ENCODE measurements at places on chromosomes 1 and 21.

- peak; percentile 72 for DNase-seq
Measured at GRCh38 chr21:44329086-44329889, 9.9 kb downstream of the CFAP410 start.

DNA sequence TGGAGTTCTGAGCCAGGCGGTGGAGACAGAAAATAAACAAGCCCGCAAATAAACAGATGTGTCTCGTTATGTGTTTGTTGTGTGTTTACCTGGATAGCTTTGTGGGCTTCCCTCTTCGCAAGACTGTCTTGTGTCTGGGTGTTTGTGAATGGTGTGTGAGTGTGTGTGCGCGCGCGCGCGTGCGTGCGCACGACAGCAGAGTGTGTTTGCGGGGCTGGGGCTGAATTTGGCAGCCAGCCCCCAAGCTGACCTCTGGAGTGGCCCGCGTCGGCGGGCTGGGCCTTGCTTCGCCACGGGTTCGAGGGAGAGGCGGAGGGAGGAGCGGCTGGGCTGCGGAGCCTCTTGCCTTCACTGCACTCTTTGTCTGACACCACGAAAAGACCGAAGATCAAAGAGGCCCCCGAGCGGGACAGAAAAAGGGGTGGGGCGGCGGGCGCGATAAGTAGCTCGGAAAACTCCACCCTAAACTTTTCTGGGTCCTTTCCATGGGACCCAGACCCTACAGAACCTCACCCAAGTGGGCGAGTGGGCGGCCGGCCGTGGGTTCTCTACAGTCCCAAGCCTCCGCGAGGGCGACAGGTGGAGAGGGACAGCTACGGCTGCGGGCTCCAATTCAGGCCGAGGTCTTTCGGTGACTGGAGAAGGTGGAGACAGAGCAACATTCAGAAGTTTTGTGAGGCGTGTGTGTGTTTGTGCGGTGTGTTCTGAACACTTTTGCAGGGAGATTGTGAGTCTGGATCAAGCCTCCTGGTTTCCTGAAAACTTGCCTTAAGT is 14.5 kb downstream of the PAX7 start:
- DNase-seq, result no peak

DNA sequence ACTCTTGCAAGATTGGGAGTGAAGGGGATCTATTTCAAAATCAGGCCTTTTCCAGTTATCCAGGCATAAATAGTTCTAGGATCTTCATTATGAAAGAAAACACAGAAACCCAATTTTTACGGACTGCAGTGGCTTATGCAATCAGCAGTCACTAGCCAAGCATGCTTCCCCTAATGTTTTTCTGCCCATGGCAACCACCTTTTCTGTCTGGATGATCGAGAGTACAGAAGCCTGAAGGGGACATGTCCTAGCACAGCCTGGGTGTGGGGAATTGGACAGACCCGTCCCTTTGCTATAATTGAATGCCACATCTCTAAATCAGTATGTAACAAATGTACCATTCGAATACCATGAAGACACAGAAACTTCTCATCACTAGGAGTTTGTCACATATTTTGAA is 29.8 kb upstream of the NCAM2 start:
- no peak for DNase-seq

GRCh38 chr1:14160781-14161180 is 437.7 kb upstream of the KAZN start:
- no peak for DNase-seq

DNA sequence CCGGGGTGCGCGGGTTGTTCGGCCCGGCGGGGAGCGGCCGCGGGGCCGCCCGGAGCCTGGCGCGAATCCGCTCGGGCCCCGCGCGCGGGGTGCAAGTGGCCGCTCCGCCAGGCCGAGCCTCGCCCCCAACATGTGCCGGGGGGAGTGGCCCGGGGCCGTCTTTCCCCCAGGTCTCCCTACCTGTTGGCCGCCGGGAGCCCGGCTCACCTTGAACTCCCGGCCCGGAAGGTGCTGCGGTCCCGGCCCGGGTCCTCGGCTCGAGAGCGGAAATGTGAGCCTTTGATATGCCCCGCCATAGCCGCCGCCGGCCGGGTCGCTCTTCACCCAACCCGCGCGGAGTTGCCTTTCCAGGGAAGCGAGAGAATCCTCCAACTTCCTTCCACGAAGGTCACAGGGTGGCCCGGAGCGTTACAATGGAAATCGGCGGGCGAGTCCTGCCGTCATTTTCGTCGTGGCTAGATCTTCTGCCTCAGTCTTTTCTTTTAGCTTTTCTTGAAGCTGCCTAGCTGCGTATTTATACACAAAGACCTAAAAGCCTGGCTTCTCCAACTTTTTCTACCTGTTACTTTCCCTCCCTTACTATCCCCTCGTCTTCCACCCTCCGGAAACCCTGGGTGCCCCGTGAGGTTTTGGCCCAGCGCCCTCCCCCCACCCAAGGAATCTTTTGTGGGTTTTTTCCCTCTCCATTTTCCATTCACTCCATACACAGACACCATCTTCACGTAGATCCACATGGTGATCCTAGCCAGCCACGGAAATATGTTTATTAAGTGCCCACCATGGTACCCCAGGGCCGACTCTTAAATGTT is 867 bp downstream of the PTGFRN start:
- peak; percentile 54 for DNase-seq

DNA sequence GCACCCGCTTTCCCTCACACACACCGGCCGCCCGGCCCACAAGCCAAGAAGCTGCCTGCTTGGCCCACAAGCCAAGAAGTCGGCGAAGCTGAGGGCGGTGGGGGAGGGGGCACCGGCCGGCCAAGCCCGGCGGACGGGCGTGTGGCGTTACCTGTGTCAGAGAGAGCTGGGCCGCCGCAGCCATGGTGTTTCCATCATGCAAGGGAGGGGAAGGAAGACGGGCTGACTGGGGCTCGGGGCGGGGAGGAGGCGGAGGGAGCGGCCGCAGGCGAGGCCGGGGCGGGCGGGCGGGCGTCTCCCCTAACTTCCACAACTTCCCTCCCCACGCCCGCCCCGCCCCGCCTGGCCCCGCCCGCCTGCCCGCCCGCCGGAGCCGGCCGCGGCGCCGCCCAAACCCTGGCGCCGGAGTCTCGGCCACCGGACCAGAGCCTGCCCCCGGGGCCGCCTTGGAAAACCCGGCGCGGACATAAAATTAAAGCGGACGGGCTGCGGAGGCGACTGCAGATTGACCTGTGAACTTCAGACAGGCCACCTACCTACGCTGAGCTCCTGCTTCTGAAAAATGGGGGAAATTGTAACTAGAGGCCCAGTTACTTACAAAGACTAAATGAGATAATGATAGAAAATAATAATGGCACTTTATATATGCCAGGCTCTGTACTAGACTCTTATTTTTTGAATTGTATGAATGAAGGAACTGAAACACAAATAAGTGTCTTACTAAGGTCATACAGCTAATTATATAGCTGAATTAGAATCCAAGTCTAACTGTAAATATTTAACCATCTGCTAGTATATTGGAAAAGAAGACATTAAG is at the start of gene EPS15:
Gene EPS15 (minus strand): TSS at position 219 of the 817 bp plus-strand sequence. CDS start 35 bp downstream, at position 184.
- peak; percentile 97 for DNase-seq

DNA sequence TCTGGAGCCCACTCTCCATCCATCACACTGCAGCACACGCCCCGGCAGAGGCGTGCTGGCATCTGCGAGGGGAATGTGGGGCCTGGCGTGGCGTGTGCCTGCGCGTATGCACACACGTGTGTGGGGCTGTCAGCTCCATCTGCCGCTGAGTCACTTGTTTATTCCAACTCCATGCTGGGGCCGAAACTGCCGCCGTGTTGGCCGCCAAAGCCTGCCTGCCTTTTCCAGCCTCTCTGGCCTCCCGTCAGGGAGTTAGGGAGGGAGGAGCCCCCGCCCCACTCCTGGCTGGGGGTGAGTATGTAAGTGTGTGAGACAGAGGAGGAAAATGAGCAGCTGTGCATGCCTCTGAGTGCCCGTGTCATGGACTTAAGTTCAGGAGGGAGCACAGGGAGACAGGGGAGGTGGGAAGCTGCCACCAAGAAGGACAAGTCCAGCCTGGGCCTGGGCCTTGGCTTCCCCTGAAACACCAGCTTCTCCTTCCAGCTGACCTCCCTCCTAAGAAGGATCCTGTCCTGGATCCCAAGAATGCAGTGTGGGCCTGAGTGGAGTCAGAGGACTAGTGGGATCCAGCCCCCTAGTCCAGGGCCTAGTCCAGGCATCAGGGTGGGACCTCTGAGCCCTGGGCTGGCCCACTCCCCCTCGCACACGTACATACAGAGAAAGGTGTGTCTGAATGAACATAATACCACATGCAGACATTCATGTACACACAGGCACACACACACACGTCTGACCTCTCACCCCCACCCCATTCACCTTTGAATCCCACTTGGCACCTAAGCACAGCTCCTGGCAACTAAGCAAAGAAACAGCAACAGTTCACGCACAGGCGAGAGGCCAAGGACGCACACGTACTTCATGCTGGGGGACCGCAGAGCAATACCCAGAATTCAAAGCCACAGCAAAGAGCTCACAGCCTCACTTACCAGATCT is 24.7 kb downstream of the MEF2D start:
- peak; percentile 32 for DNase-seq

GRCh38 chr1:235304549-235305451 is 23.2 kb downstream of the ARID4B start:
- DNase-seq, result peak; percentile 66

DNA sequence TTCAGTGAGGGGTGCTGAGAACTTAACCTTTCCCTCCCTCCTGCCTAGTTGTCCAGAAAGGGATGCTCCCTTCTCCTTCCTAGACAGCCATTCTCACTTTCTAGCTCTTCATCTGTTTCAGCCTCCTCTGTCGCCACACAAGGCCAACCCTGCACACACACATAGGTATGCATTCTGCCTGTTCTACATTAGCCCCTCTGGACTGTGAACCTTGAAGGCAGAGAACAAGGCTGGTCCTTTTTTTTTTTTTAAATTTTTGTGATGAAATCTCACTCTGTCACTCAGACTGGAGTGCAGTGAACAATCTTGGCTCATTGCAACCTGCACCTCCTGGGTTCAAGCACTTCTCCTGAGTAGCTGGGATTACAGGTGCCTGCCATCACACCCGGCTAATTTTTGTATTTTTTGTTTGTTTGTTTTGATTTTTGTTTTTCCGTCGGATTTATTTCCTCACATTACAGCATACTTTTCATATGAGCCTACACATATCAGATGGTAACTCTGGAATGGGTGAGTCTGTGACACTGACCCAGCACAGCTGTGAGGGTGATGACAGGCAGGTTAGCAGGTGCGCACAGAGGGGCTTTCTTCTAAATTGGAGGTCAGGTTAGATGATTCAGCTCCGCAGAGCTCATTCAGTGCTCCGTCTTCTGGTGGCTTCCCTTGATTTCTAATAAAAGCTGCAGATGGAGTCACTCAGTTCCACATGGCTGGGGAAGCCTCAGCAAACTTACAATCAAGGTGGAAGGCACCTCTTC is 4.9 kb upstream of the AKR1A1 start:
- no peak for DNase-seq
